NCI-H774 (cell line): ENCODE measurements at places on chromosomes 4 and X.

GRCh38 chrX:40928076-40928475 is 157.2 kb upstream of the USP9X start:
- DNase-seq, result no peak

- DNase-seq, result no peak
These were observed 146.2 kb downstream of the SPOCK3 start for GRCh38 chr4:167088115-167088514.

GRCh38 chr4:14345356-14345775 is 656.9 kb upstream of the CPEB2 start:
- DNase-seq, result no peak

GRCh38 chr4:37662251-37662650 is 23.9 kb downstream of the RELL1 start:
- no peak for DNase-seq

- no peak for DNase-seq
These were observed 3.6 kb downstream of the TBCK start for GRCh38 chr4:106312377-106312776.

DNA sequence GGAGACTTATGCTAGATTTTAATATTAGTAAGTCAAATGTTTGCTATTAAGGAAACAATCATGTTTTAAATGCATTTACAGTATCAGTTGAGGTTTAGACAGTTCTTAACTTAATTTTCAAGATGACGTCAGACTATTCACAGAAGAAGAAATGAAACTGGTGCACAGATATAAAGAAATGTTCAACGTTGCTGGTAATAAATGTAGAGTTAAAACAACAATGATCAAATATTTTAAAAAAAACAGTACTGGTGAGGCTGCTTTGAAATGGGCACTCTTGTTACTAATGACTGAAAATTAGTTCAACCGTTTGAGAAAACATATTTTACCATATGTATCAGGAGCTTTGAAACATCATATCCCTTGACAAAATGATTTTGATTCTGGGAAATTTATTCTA is 44.2 kb downstream of the ABHD18 start:
- no peak for DNase-seq

GRCh38 chr4:174047363-174047762 is 236.1 kb downstream of the FBXO8 start:
- no peak for DNase-seq

DNA sequence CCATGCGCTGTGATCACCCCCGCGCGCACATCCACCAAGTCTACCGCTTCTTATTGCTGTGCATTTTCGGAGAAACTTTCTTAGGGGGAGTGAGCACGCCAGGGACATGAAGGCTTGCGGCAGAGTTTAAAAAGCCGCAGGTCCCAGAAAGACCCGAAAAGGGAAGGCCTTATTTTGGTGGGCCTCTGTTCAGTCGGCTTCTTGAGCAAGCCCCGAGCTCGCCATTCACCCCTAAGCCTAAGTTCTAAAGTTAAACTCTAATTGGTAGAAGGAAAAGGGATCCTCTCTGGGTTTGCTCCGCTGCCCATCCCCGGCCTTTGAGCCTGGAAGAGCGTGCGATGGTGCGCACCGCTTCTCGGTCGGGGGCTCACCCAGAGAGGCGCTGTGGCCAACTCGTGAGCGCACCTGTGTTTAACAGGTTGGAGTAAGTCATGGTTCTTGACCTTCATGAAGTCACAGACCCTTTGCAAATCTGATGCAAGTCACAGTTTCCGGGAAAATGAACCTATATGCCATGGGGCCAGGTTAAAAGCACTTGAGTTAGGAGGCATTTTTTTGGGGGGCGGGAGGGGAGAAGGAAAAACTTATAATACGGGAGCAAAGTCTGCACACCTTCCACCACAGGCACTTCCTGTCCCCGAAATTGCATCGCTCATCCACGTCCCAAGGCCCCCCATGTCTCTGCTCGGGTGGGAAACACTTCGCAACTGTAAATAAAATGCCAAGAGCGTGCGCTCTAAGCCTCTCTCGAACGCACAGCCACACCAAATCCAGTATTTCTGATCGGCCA is 1.9 kb downstream of the PHOX2B start:
- DNase-seq, result no peak

- peak; percentile 0 for DNase-seq
These were observed 68.4 kb downstream of the GATB start for GRCh38 chr4:151692443-151692782.

DNA sequence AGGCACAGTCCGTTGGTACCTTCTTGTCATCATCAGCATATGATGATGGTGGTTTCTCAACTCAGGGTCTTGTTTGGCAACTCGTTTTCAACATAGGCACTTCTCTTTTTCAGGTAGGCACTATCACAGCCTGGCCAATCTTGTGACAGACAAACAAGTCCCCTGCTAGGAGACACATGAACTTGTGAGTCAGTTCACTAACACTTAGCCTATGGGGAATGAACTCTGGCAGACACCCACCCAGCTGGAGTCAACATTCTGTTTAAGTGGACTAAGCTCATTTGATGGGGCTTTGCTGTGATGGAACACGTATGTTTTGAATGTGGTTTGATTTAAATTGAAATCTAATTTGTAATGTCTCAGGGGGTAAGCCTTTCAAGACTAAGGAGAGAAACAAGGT is 100.7 kb upstream of the MAMLD1 start:
- no peak for DNase-seq

DNA sequence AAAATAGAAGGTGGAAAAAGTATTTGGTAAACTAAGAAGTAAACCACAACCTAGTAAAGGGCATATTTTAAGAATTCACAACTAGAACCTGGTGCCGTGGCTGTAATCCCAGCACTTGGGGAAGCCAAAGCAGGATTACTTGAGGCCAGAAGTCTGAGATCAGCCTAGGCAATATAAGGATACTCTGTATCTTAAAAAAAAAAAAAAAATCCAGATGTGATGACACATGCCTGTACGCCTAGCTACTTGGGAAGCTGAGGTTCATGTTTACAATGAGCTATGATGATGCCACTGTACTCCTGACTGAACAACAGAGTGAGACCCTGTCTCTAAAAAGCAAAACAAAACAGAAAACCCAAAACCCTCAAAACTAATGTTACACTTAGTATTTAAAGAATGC is 294.9 kb upstream of the ZCCHC13 start:
- no peak for DNase-seq

DNA sequence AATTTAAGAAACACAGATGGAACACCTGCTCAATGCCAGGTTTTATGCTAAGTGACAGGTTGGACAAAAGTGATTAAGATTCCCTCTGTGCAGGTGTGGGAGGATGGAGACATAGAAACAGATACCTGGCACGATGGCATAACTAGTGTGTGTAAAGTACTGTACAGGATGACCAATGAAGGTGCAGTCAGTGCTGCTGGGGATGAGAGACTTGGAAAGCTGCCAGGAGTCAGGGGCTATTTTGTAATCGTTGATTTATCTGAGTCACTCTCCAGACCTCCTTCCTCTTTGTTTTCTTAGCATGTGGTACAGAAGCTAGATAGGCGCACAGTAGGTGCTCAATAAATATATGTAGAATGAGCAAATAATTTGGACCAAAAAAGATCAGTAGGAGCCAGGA is 58.2 kb downstream of the CWH43 start:
- no peak for DNase-seq

- no peak for DNase-seq
These were observed 89.6 kb downstream of the C4orf51 start for GRCh38 chr4:145769450-145770037.

DNA sequence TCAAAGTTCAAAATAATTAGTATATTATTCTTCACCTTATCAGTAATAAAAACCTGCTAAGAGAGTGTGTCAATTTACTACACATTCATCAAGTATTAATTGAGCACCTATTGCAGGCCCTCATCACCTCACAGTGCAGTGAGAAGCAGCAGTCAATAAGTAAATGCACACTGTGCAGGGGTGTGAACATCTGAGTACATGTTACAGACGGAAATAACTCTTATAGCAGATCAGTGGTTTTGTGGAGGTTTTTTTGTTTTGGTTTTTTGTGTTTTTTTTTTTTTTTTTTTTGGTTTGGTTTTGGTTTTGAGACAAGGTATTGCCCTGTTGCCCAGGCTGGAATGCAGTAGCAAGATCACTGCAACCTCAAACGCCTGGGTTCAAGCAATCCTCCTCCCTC is 20.3 kb downstream of the KLF3 start:
- DNase-seq, result no peak

DNA sequence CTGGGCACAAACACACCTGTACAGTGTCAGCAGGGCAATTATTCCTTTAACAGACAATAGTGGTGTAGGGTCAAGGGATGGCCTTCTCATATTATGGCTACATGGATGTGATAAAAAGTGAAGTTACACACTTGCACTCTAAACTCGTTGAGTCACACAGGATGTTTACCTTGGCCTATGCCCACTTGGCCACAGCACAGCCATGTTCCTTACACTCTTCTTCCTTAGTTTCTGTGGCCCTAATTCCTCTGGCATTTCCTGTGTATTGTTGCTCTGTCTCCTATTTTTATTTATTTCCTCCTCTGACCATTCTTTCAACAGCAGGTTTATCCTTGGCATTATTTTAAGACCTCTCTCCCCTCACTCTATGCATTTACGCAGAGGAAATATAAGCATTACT is 86.8 kb upstream of the NPFFR2 start:
- DNase-seq, result no peak

DNA sequence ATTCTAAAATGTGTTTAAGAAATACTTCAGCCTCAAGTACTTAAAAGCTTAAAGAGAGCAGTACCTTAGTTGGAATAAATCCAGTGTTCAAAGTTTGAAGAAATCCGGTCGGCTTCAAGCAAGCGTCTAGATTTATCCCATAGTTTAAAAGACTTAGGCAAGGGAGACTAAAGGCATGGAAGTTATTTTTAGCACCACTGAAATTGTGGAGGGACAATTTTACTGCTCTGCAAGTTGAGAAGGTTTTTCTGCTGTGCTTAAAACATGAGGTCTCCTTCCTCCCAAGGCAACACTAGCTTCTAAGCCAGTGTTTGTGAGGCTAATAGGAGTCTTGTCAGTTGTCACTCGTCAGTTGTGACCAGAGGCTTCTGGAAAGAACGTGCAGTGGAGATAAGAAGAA is 183.5 kb downstream of the MSL3 start:
- no peak for DNase-seq

GRCh38 chr4:141473952-141474351 is 162.4 kb upstream of the IL15 start:
- no peak for DNase-seq

DNA sequence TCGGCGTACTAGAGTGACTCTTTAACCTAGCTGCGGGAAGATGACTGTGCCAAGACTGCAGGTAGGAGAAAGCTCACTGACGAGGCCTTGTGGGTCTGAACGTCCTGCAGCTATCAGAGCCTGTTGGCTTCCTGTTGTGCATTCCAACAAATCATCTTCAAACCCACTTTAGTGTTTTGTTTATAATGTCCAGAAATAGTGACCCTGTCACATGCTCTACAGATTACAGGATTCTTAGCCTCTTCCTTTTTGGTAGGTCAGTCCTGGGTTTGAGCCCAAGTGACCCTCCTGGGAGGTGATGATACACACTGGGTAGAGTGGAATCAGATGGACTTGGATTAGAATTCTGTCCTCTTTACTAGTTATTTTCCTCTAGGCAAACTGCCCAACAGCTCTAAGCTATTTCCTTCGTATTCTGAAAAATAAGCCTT is 33.2 kb downstream of the HTT start:
- no peak for DNase-seq

DNA sequence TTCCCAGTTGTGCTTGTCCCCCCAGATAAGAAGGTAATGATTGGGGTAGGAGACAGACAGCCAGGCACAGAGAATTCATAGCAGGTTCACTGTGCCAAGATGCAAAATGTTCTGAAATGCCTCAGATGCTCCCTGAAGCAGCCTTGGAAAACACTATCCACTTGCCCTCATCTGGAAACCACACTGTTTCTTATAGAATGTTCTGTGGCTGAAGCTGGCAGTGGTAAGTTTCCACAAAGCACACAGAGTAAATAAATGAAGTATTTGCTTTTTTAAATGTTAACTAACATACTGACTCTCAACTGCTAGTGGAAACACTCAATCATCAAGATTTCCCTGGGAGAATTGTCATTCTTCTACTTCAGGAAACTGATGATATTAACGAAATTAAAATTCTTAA is 311.4 kb downstream of the PRDM5 start:
- no peak for DNase-seq

DNA sequence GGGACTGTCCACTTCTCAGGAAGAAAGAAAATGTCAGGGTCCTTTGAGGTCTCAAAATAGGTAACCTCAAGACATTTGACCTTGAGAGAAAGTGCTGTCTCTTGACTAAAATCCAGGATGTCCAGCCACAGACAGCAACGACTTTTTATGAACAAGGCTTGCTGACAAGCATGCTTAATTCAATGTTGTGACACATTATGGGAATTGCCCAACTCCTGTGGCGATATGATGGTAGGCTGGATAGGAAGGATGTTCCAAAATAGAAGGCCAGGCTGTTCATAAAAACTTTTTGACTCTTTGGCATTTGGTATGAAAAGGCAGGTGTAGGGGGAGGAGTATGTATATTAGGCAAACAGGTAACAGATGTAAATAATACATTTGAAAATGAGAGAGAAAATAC is 50.8 kb upstream of the EDNRA start:
- no peak for DNase-seq

GRCh38 chrX:45709381-45709780 is 508.7 kb upstream of the DIPK2B start:
- DNase-seq, result no peak
